Kidney glomerular epithelial cell (primary cell): ENCODE measurements at places on chromosomes 2 and 18.
A peak's percentile ranks its signal among the peaks of the same experiment; 100 is the strongest.

DNA sequence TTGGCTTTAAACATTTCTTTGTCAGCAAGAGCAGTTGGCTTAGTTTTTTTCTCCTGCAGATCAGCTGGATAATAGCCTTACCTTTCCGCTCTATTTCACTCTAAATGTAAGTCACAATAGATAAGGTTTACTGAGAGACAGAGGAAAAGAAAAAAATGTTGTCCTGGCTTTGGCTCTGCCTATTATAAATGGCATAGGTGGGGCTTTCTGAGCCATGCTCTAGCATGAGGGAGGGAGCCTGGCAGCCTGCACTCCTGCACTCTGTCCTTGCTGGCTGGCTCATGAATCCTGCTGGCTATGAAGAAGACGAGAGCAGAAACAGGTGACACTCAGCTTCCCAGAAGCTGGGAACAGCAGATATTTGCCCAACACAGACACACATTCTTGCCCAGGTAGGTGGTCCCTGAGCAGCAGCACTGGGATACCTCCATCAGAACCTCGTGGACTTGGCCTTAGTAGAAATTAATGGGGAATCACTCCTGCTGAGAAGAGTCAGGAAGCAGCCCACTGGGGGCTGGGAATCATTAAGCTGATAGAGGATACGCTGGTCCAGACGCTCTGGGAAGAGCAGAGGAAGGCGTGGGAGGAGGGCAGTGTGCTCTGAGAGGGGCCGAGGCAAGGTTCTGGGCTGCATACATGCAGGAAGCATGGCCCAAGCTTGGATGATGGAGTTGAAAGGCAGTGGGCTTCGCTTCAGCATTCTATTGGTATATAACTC, 514.4 kb upstream of the HS6ST1 start:
- no peak for DNase-seq

GRCh38 chr2:240918258-240919091, 12.3 kb downstream of the CROCC2 start:
- no peak for DNase-seq

DNA sequence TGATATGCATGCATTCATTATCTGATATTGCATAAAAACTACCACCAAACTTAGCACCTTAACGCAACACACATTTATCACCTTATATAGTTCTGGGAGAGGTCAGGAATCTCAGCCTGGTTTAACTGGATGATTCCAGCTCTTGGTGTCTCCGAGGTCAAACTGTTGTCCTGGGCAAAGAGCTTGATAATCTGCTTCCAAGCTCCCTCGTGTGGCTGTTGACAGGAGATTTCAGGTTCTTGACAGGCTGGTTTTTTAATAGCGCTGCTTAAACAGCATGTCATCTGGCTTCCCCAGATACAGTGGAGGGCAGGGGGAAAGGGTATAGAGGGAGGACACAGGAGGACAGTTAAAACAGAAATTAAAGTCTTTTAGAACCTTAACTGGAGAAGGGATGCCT, 785.0 kb downstream of the CNTNAP5 start:
- no peak for DNase-seq

GRCh38 chr2:239042551-239043320, 194.9 kb downstream of the TWIST2 start:
- no peak for DNase-seq

GRCh38 chr2:108565778-108566375, 31.6 kb downstream of the LIMS1 start:
- DNase-seq, result no peak

DNA sequence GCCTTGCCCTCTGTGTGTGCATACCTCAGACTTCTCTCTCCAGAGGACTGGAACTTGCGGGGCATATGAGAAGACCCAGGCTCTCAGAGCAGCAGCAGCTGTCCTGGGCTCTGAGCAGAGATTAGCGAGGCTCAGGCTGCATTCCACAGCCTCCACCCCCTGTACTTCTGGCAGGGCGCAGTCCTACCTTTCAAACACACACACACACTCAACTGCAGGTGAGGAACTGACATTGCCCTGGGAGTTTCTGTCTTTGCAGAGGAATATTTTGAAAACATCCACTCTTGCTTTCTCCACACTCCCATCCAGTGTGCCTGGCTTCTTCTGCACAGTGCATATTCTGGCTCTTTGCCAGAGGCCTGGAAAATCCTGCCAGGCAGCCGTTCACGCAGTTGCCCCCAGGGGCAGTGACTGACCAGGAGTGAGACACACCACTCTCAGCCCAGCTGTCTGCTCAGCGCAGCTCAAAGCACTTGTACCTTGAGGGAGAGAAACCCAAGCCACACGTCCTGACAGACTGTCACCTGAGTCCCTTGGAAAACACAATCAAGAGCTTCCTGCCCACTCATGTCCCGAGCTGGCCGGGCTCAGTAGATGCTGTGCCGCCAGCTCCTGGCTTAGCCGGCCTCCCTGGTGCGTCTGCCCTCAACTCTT, 460.8 kb downstream of the RNF144A start:
- no peak for DNase-seq

DNA sequence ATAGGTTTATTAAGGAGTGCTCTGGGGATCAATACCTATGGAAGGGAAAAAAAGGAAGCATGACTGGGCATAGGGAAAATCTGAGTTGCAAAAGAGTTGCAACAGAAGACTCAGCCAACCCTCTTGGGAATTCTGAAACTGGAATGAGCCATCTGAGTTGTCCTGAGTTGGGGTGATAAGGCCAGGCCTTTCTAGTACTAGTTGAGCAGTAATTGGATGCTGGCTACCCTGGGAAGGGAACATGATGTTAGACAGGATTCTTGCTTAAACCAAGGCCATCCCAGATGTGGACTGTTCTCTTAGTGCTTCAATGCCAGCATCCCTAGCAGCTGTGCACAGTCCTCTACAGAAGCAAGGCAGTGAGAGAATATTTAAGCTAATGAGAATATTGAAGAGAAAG, 348.8 kb upstream of the GULP1 start:
- no peak for DNase-seq

DNA sequence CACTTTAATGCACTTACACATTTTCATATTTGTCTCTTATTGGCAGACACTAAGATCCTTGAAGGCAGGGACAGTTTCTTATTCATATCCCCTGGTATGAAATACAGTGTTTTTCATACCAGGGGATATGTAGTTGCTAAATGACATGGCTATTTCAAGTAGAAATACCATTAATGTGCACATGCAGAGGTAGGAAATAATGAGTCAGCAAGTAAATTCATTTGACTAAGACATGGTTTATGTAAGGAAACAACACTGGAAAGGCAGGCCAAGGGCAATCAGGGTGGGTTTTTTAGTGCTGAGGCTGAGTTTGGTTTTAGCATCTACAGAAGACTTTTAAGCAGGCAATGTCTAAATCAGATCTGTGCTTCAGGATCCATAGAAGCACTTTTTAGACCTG, 155.9 kb downstream of the WDPCP start:
- DNase-seq, result no peak

DNA sequence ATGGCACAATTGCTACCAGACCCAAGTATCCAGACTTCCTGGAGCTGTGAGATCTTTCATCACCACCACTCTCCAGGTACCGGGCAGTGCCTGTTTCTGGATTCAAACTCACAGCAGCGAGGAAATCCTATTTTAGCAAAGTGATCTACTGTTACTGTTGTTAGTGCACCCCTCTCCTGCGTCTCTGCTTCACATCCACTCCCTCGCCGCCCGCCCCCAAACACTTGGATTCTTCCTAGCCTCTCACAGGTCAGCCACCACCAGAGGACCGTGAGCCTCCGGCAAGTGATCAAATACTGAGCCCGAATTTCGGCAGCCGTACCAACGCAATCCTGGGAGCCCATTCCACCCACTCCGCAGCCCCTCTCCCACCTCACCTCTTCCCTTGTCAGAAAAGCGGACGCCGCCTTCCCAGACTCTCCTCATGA, 519 bp downstream of the METTL4 start:
- peak; percentile 76 for DNase-seq

DNA sequence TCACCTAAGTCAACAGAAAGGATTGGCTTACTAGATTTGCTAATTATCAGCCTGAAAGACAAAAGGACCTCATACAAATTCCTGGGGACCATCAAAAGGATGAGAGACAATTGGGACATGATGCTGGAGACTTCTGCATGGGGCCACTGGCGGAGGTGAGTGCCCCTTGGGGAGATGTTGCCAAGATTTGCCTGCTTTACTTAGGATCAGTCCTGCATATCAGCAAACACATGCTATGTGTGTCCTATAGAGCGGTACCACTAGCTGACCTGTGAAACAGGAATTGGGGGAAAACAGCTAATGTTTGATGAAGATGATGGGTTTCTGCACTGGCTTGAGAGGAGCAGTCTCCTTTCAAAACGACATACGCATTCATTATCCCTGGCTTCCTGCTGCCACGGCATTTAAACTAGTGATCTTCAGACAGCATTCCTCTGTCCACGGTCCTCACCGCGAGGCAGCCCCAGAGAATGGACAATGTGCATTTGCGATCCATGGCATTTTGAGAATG, 104.2 kb downstream of the TGIF1 start:
- DNase-seq, result no peak

- no peak for DNase-seq
Observed at GRCh38 chr18:31697351-31698298, 13.2 kb upstream of the B4GALT6 start.

- no peak for DNase-seq
Observed at GRCh38 chr2:2270808-2271415, 60.2 kb downstream of the MYT1L start.

GRCh38 chr18:67805261-67805660, 288.7 kb upstream of the DSEL start:
- DNase-seq, result no peak

DNA sequence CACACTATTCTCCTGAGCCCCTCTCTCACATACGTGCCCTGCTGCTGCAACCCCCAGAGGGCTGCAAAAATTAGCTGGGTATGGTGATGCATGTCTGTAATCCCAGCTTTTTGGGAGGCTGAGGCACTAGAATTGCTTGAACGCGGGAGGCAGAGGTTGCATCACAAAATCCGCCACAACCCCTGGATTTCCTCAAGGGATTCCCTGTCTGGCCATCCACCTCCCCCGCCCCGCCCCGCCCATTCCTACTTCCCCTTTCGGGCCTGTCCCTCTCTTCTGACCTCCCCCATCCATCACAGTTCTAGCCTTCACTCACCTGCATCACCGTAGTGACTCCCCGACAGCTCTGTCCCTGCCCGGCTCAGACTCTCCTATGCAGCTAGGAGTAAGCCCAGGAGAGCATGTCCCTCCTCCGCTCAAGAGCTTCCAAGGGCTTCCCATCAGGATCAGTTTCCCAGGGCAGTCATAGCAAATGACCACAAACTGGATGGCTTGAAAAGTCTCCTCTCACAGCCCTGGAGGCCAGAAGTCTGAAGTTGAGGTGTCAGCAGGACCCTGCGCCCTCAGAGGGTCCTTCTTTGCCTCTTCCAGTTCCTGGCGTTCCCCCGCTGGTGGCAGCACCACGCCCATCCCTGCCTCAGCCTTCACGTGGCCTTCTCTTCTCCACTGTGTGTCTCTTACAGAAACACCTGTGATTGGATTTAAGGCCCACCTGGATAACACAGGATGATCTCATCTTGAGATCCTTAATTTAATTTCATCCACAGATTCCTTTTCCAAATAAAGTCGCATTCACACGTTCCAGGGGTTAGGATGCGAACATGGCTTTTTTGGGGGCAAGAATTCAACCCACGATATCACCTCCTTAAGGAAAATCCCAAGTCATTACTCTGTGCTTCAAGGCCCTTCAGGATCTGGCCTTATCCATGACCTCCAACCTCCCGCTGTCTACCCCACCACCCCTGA, 58.5 kb downstream of the HS1BP3 start:
- no peak for DNase-seq

DNA sequence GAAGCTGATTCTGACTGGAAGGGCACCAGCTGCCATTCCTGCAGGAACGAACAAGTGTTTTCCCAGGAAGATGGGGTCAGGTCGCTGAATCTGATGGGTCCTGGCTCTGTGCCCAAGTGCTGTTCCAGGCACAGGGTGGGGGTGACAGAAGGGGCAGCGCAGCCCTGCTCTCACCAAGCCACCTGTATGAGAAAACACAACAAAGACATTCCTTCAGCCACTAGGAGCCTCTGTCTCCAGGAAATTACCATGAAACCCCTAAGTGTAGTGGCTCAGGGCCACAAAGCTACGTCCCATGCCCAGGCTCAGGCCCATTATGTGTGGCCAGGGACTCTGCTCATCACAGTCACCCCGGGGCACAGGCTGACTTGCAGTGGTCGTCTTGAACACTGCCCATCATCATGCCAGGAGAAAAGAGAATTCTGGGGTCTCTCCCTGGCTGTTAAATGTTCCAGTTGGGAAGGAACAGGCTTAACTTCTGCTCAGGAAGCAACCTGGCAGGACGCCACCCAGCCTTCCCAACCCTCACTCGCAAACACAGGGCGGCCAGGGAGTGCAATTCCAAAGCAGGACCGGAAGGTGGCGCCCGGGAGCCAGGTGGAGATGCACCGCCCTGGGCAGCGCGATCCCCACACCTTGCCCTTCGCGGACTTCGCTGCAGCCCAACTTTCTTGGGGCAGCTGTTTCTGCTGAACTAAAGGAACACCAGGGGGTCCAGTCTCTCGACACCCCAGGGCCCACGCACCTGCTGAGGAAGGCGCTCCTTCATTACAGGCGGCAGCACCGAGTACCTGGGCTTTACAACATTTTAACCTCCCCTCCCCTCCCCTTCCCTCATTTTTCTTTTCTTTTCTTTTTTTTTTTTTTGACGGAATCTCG, 11.0 kb upstream of the SFTPB start:
- DNase-seq, result peak; percentile 62

DNA sequence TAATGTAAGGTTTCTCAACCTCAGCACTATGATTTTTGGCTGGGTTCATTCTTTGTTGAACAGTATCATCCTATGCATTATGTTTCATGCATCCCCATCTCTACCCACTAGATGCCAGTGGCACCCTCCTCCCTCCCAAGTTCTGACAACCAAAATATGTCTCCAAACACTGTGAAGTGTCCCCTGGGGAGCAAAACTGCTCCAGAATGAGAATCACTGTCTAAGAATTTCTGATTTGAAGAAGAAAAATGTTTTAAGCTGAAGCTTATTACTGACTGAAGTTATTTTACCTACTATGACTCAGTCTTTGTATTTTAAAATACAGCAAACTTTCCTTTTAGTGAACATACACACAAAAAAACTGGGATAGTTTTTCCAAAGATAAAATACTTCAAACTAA, 3.4 kb downstream of the THADA start:
- DNase-seq, result peak; percentile 18

GRCh38 chr2:62201307-62201706, 5.4 kb downstream of the B3GNT2 start:
- no peak for DNase-seq
